Iris pigment epithelial cell (primary cell): ENCODE measurements at places on chromosomes 13 and 19.

- peak; percentile 4 for DNase-seq
Measured at GRCh38 chr13:48121733-48122132, 26.8 kb upstream of the MED4 start.

- DNase-seq, result no peak
Measured at GRCh38 chr19:39001041-39001440, 25.5 kb upstream of the FBXO17 start.

DNA sequence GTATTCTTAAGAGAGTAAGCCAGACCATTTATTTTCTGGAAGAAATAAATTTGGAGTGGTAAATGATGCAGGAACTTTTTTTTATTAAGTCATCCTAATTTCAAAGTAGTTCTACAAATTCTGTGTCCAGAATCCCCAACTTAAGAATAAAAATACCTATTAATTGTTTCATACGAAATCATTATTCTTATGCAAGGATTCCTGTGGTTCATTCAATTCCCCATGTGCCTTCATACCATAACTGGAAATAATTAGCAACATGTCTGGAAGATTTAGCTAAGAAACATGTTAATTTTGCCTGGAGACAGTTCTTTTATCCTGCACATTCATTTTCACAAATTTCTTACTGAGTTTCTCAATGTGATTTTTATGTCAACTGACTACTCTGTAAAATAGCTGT lies 408.6 kb downstream of the PCDH9 start:
- DNase-seq, result no peak

GRCh38 chr13:74889321-74889720 lies 592.6 kb downstream of the TBC1D4 start:
- peak; percentile 60 for DNase-seq

DNA sequence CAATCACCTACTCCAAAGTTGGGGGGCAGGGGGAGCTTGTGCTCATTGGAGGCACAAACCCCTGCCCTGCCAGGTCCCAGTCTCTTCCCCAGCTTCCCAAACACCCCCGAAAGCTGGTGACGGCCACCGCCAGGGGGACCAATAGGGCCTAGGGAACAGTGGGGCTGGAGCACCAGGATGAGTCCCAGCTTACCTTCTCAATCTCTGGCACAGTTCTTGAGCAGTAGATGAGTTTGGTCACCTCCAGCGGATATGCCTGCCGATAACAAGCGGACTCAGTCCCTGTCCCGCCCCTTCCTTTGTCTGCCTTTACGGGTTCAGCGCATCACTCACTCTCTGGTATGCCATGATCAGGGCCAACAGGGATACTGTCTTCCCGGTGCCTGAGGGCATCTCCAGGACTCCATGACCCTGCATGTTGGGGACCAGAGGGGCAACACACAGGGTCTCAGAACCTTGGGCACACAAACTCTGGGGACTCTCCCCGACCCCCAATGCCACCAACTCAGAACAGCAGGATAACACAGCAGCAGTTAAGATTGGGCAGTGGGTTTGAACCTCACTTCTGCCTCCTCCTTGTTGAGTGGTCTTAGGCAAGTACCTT lies 1.5 kb downstream of the ERCC2 start:
- DNase-seq, result no peak

DNA sequence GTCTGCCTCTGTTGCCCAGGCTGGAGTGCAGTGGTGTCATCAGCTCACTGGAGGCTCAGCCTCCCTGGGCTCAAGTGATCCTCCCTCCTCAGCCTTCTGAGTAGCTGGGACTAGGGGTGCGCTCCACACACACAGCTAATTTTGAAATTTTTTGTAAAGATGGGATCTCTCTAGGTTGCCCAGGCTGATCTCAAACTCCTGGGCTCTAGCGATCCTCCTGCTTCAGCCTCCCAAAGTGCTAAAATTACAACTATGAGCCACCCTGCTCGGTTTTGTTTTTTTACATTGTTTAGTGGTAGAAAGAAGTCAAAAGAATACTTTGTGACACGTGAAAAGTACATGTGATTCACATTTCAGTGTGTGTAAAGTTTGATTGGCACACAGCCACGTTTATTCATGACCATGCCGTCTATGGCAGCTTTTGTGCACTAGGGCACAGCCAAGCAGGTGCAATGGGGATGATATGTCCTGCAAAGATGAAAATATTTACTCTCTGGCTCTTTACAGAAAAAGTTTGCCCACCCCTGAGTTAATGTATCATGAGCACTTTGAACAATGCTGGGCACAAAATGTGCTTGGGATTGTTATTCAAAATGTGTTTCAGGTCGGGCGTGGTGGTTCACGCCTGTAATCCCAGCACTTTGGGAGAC lies 16.2 kb upstream of the NFIC start:
- DNase-seq, result no peak

- DNase-seq, result peak; percentile 70
Measured at GRCh38 chr19:42081584-42082203, 5.7 kb downstream of the ZNF574 start.

- DNase-seq, result no peak
Measured at GRCh38 chr13:109756778-109757177, 29.6 kb downstream of the IRS2 start.

DNA sequence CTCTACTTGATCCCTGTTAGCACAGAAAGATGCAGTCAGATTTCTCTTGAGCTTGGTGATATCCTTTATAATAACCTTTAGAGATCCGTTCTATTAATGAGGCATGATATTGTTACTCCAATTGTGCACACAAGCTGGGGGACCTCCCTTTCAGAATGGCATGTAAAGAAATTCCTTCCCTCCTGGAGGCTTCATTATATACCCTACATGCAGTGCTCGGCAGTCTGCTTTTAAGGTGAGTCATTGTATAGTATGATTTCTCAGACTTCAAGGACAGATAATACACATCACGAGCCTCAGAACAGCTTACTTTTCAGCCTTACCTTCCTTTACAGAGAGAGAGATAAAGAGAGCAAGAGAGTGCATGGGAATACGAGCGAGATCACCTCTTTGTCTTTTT lies 261.3 kb downstream of the ATP8A2 start:
- no peak for DNase-seq

DNA sequence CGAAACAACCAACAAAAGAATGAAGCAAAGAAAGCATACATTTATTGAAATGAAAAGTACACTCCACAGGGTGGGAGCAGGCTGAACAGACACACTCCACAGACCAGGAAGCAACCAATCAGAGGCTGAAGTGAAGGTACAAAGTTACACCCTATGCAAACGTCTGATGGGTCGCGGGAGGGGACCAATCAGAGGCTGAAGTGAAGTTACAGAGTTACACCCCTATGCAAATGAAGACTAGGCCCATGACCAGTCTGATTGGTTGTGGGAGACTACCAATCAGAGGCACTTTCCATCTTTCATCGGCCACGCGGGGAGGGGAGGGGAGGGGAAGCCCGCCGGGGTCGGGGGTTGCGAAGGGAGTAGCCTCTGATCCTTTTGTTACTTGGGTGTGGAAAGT lies 12.4 kb upstream of the FBL start:
- peak; percentile 93 for DNase-seq

DNA sequence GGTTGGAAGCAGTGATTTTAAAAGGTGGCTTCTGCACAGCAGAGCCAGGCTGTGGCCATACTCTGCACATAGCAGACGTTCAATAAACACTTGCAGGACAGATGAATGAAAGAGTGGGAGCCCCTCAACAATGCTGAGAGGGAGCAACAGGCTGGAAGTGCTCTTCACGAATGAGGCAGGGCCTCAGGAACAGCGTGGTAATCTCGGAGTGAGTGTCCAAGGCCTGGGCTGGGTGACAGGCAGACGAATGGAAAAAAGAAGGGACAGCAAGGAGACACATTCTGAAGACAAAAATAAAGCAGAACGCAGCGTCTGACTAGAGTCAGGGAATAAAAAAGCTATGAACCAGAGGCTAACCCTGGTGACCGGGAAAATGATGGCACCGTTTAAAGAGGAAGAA lies 11.1 kb downstream of the GJA3 start:
- no peak for DNase-seq

DNA sequence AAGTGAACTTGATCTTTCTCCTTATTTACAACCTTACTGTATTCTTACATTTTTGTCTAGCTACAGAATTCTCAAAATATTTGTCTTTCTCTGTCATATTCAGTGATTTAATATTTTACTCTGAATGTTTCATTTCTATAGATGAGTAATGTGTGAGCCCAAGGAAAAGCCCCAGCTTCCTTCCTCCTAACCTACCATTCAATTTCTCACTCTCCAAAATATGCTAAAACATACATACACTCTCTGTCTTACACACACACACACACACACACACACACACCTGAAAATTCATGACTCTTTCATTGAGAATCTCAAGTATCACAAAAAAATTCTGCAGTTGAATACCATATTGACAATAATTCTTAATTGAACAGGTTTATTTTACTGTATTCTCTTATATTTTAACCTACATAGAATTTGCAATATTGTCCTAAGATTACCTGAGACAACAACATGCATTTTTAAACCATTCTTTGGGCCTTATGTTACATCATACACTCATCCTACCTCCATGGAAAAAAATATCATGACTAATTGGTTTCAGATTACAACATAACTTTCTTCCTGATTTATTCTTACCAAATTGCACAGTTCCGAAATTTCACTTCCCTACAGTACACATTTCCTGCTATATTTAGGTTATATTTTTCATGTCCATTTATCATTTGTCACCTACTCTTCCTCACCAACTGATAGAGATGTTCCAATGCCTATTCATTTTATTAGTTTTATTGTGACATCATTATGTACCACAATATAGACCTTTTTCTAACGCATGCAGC lies 1965.6 kb upstream of the PCDH20 start:
- DNase-seq, result peak; percentile 31

DNA sequence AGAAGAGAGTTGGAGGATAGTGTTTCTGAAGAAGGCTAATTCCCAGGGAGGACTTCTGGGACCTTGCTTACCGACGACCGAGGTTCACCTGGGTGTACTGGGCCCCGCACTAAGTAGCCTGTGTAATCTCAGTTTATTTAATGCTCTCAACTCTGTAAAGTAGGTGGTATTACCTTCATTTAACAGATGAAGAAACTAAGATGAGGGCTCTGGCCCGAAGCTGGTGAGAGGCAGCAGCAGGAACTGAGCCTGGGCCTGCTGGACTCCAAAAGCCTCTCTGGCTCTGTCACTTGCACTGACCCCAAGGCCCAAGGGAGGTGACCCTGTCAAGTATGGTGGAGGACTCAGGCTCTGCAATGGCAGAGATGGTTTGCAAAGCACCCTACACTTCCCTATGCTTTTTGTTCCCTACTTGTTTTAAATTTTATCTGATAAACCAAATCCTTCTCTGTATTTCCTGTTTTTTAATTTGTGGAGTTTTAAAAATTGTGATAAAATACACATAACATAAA lies 50.6 kb downstream of the GGACT start:
- DNase-seq, result no peak

GRCh38 chr19:48798937-48799336 lies 11.9 kb downstream of the BCAT2 start:
- peak; percentile 46 for DNase-seq

GRCh38 chr19:23394511-23394910 lies 760 bp downstream of the ZNF91 start:
- peak; percentile 61 for DNase-seq

GRCh38 chr13:32977321-32977720 lies 38.9 kb upstream of the KL start:
- no peak for DNase-seq

DNA sequence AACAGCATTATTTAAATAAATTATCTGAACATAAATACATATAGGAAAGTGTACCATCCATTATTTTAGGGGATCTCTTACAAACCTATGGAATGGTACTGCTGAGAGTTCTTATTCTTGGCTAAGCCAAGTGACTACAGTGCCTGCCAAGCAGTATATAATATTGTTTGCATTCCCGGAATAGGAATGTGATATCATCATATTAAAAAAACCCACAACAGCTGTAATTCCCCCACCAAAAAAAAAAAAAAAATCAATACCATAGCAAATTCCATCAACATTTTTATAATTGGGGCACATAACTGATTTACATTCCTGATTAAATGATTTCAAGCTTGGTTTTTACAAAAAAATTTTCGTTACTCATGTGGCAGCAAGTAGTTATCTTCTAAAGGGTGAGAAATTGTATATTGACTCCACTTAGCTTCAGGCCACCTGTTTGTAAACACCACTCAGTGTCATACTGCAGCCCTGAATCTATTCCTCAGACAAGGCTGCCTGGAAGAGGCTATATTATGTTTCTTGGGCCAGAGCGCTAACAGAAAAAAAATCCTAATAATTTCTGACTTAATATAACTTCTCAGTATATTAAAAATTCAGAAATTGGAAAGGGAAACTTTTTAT lies 278.1 kb downstream of the DNAJC15 start:
- DNase-seq, result no peak

DNA sequence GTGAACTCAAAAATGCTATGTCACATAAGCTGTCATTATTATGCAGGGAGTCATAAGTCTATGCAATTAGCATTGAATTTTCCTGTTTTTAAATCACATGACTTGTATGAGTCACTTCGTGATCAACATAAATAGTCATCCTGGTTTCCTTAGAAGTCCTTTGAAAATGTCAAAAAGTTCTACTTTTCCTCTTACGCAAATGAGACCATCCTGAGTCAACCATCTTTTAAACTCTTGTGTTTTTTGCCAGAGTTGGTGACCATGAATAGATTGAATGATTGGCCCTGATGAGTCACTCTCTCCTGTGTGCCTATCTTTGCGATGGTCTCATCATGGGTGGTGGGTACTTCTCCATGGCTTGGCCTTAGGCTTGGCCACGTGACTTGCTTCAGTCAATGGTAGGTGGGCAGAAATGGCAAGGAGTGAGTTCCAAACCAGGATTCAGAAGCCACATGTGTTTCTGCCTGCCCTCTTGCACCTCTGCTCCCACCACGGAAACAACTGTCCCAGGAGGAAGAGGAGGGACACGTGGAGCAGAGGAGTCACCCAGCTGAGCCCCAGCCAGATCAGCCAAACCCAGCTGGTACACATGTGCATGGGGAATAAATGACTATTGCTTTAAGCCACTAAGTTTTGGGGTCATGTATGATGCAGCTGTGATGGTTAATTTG lies 123.5 kb upstream of the CACNA1A start:
- peak; percentile 9 for DNase-seq

- DNase-seq, result no peak
Measured at GRCh38 chr13:34708566-34709313, 233.3 kb upstream of the NBEA start.

GRCh38 chr19:9309974-9310446 lies 372 bp upstream of the ZNF699 start:
- DNase-seq, result peak; percentile 89

GRCh38 chr13:98990701-98991100 lies 12.8 kb upstream of the DOCK9 start:
- DNase-seq, result no peak

- DNase-seq, result peak; percentile 3
Measured at GRCh38 chr19:33621065-33621785, 528 bp upstream of the CHST8 start.
